ENCODE measurements at places on chromosomes 7 and 10.

GRCh38 chr10:74596713-74597112 is 229.7 kb upstream of the KAT6B start:
- no peak for DNase-seq

DNA sequence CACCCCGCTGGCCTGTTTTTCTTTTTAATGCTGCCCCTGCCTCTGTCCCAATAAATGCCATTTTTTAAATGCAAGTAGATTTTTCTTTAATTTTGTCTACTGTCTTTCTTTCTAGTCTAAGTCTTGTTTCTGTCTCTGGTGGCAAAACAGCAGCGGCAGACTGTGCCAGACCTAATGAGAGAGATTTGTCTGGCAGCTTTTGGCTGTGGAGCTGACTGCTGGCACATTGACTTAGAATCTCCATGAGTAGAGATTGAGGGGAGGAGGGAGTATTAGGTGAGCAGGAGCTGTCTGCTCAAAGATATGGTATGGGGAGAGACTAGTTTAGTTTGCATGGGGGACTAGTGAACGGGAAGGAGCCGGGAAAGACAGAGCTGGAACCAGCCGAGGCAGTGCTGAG is 13.0 kb downstream of the VWA2 start:
- no peak for DNase-seq

DNA sequence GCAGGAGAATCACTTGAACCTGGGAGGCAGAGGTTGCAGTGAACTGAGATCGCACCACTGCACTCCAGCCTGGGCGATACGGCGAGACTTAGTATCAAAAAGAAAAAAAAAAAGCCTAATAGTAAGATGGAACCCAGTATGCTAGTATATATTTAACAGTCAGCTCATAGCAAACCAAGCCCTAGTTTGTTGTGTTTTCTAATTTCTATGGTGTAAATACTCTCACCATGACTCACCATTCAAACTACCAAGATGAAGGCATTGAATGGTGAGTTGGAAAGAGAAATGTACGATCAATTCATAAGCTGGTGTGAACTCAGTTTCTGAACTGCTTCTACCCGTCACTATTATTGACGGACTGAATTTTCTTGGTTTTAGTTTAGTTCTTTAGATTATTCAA is 173.7 kb upstream of the KAT6B start:
- DNase-seq, result no peak

DNA sequence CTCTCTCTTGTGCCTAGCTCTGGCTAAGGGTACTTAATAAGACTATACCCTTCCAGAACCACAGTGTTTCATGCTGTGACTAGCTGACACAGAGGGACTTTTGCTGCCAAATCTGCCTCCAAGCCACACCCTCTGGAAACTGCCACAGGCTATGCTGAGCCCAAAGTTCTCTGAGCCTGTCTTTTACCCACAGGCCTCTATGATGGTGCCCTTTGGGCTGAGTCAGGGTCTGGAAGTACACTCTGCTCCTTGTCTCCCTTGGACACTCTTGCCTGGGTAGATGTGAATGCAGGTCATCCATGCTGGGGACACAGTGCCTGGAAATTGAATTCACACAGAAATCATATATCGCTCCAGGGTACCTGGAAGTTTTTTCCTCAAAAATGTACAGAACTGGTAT is 22.6 kb downstream of the DYDC1 start:
- no peak for DNase-seq

DNA sequence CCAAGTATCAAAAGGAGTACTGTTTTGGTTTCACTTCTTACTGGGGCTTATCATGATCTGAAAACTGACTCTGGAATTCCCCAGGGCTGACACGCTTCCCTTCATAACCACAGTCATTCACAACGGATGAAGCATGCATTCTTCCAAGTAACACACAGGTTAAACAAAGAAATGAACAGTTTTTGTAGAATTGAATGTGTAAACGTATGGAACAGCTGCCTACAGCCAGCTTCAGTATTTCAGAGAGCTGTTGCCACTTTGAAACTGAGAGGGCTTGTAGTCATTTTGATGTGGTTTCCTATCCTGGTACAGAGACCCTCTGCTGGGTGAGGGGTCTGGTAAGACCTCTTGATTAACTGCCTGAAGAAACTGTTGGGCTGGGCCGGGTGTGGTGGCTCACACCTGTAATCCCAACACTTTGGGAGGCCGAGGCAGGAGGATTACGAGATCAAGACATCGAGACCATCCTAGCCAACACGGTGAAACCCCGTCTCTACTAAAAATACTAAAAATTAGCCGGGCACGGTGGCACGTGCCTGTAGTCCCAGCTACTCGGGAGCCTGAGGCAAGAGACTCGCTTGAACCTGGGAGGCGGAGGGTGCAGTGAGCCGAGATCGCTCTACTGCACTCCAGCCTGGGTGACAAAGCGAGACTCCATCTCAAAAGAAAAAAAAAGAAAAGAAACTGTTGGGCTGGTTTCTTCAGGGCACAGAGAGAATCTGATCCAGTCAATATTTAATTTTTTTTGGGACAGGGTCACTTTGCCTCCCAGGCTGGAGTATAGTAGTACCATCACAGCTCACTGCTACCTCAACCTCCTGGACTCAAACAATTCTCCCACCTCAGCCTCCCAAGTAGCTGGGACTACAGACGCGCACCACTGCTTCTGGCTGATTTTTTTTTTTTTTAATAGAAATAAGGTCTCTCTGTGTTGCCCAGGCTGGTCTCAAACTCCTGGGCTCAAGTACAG is 4.7 kb downstream of the NFE2L3 start:
- peak; percentile 79 for DNase-seq

All from AG10803 (cell line).